ENCODE measurements at places on chromosomes 3 and 15.

- no peak for DNase-seq
Observed at GRCh38 chr3:141078200-141078599, 27.1 kb downstream of the SPSB4 start.

GRCh38 chr3:31976302-31976701 lies 4.8 kb downstream of the OSBPL10 start:
- no peak for DNase-seq

DNA sequence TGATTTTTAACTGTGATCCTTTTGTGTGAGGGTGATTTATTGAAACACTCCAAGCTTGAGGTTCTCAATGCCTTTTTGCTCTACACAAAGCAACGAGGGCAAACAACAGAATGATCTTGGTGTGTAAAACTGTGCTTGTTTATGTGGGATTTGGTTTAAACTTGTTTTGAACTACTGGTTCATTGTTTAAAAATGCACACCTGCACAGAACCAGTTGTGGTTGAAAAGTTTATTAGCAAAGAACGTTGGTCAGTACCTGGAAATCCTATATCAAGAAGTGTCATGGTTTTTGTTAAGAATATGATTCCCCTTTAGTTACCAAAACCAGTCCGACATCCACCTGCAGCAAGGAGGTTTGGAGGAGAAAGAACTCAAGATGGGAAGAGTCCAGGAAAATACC lies 239.4 kb downstream of the WNT5A start:
- no peak for DNase-seq

- DNase-seq = no peak
Observed at GRCh38 chr15:52031556-52031955, 12.5 kb downstream of the MAPK6 start.

GRCh38 chr3:56323986-56324420 lies 144.3 kb downstream of the ERC2 start:
- no peak for DNase-seq

DNA sequence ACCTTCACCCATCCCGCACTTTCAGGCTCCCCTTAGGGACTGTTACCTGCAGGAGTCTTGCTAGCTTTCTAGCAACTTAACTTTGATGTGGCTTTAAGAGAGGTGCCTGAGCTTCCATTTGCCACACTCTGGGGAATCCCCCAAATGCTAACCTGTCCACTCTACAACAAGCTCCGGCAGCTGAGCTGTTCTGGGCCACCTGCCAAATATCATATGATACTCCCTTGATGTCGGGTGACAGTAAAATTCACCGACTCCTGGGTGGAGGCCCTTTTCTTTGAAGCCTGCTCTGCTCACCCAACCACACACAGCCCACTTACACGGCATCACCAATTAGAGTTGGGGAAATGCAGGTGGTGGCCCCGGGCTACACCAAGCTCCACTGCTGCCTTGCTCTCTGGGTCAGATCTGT lies 38.0 kb upstream of the XCR1 start:
- peak; percentile 71 for DNase-seq

DNA sequence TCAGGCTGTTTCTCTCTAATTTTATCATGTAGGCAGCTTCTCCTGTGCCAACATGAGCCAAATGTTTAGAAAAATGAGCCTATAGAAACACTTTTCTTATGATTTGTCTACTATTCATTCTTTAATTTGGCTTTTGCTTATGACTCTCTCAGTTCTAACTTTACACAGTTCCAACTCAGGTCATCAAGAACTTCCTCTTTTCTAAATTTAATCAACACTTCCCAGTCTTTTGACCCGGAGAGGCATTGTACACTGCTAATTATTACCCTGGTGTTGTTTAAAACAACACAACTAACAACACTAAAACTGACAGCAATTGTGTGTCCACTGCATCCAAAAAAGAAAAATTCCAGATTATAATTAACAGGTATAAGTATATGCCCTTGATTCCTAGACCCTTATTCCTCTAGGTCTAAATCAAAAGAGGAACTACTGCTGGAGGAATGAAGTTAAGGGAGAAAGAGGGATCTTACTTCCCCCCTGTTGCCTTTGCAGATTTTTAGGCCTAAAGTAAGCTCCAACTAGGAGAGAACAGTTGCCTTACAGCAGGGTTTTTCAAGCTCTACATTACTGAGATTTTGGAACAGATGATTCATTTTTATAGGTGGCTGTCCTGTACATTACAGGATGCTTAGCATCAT lies 332.2 kb upstream of the GOLIM4 start:
- DNase-seq = no peak

DNA sequence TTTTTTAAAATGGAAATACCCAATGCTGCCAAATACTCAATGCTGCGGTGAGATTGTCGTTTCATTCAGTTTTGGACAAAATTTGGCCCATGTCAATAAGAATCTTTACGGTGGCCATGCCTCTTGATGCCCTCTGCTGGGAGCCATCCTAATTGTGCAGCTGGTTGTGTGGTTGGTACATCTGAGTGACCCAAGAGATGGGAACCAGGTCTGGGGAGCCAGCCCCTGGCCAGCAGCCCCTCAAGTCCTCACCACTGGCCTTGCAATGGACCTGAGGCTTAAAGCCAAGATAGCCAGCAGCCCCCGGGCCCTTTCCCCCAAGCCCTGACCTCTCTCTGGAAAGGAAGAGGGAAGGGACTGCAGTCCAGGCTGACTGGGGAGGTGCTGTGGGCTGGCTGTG lies 36.4 kb upstream of the ESYT3 start:
- no peak for DNase-seq

DNA sequence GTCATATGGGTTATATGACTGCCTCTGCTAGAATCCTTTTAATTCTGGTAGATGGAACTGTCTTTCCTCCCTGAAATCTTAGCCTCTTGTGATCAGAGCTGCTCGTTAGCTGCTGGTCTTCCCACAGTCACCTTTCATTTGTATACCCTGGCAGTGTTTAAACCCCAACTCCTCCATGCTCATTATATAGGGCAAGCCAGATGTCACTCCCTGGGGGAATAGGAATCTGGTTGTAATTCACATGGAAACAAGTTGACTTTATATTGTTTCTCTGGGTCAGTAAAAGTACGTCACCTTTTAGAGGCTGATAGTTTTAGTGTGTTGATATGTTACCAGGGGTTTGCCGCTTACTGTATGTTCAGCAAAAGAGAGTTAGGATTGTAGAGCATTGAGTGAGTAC lies 103.5 kb downstream of the ITPR1 start:
- no peak for DNase-seq

- no peak for DNase-seq
Observed at GRCh38 chr3:133505813-133506212, 67.7 kb upstream of the CDV3 start.

DNA sequence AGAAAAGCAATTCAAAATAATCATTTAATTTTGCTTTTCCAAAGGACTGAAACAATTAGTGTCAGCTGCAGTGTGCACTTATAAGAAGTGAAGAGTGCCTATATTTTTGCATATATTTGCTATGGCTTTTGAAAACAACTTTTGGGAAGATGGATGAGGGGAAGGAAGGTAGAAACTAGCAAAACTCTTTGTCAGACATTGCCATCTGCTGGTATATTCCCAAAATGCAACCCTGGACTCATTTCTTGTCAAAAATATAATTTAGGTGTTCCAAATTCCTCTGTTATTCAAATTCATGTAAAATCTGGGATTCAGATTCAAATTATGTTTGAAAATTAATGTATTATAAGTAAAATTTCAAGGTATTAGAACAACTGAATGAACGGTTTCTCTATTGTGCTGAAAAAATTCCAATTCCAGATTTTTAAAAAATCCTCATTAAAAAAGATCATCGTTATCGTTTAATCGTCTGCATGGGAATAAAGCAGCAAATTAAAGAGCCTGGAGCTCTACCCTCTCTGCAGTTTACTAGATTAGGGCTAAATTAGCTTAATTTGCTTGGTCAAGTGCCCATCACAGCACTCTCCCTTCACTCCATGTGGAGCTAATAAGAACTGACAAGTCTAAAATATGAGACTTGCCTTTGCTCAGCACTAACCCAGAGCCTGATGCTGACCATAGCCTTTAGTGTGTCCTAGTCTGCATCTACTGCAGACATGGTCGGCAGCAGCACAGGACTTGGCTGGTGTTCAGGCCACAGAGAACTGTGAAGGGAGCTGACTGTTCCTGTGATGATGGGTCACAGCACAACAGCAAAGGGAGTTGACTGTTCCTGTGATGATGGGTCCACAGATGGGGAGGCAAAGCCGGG lies 67.9 kb upstream of the MITF start:
- DNase-seq = no peak

GRCh38 chr3:66052721-66053549 lies 14.2 kb upstream of the MAGI1 start:
- DNase-seq = no peak

DNA sequence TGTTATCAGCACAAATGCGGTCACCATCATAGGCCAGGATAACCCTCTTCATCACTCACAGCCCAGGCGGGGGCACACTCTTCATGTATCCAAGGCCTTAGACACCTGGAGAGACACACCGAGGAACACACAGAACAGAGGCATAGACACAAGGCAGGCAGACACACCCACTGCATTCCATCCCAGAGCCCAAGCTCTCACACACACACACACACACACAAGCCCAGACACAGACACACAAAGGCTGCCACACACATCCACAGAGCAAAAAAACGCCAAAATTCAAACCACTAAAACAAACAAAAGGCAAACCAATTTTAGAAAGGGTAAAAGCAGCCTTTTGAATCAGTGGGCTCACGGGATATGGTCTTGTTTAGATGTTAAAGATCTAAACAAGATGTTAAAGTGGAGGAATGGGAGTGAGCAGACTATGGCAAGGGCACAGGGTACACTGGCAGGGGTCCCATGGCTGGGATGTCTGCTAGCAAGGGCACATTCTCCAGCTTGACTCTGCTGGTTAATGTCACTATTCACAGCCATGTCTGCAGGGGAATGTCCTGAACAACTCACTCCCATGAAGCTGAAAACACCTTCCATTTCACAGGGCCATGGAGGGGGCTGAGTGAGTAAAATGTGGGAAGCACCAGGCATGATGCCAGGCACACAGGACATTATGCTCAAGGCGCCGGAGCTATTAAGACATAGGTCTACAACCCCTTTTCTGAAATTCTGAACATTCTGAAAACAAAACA lies 14.9 kb upstream of the CRABP1 start:
- DNase-seq = no peak

GRCh38 chr3:119627461-119627860 lies 29.8 kb downstream of the PLA1A start:
- no peak for DNase-seq

DNA sequence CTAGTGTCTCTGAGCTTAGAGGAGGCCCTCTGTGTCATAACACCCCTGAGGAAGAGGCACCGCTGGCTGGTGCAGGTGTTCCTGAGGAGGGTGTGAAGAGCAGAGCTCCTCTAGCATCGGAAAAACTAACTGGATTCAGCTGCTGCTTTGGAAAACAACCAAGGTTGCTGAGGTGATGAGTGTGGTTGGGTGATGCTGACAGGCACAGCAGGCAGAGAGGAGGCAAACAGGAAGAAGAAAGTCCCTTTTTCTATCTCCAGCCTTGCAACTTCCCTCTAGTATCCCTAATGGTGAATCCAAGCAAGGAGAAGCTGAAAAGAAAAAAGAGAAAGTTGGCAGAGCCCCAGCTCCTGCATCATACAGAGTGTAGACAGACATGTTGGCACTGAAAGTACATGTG lies 3.8 kb upstream of the OR4F15 start:
- DNase-seq = no peak

- DNase-seq = no peak
Observed at GRCh38 chr3:114595522-114596028, 301.7 kb downstream of the TIGIT start.

DNA sequence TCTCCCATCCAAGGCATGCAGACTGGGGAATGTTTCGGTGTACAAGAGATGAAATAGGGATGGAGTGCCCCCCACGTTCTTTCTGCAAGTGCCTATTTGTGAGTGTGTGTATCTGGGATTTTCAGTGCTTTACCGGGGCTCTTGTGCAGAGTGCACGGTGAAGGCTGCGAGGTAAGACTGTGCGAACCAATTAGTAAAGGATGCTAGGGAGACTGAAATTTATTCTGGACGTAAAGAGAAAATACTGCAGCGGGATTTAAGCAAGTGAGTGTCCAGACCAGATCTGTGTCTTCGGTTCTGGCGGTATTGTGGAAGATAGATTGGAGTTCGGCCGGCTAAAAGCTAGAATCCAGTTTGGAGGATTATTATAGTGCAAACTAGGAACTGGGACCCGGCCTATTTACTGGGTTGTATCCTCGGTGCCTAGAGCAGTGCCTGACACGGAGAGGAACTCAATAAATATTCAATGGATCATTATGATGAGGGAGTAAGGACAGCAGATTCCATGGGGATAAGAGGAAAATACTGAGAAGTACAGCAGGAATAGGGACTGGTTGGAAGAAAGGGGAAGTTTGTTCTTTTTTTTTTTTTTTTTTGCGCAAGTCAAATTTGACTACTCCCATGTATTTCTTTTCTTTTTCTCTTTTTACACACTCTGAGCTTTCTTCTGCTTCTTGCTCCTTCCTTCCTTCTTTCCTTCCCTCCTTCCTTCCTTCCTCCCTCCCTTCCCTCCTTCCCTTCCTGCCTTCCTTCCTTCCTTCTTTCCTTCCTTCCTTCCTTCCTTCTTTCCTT lies 580 bp upstream of the MAGEF1 start:
- no peak for DNase-seq

GRCh38 chr15:67145710-67146109 lies 80.3 kb downstream of the SMAD3 start:
- DNase-seq = no peak

DNA sequence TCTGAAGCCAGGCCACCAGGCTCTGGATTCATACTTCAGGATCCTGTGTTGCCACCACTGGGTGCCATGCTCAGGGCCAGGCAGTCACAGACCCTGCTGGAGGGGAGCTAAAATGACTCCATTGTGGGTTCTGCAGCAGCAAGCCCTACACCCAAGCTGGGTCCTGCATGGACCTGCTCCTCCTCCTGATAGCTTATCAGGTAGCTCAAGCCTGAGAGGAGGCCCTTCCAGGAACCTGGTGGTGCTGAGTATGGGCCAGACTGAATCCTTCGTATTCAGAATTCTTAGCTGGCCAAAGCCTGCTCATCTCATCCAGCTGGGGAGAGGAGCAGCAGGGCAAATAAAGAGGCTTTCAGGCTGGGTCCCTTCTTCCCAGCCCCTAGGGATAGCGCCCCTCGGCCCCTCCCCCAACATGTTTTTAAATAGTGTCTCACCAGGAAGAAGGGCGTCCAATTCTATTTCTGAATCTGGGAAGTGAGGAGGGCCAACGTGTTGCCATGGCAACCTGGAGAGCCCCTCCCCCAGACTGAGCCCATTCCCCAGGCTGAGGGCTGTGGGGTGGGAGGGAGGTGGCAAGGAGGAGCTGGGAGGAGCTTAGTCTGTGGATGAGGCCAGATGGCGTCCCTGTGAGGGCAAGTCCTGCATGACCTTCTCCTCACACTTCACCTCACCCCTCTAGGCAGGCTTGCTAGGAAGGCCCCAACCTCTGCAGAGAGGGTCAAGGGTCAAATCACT lies 11.0 kb upstream of the CAMKV start:
- DNase-seq = no peak
